NCI-H2081 (cell line): ENCODE measurements at places on chromosomes 7 and 10.

DNA sequence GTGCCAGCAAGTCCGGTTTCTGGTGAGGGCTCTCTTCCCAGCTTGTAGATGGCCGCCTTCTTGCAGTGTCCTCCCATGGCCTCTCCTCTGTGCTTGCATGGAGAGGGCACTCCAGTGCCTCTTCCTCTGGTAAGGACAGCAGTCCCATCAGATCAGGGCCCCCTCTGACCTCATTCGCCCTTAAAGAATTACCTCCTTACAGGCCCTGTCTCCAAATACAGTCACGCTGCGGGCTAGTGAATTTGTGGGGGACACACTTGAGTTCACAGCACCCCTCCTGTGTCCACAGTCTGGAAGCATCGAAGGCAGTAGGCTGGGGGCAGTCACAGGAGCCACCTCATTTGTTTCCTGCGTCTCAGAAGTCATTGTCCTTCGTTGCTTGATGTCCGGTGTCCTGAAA is 54.6 kb downstream of the LHPP start:
- DNase-seq, result no peak

DNA sequence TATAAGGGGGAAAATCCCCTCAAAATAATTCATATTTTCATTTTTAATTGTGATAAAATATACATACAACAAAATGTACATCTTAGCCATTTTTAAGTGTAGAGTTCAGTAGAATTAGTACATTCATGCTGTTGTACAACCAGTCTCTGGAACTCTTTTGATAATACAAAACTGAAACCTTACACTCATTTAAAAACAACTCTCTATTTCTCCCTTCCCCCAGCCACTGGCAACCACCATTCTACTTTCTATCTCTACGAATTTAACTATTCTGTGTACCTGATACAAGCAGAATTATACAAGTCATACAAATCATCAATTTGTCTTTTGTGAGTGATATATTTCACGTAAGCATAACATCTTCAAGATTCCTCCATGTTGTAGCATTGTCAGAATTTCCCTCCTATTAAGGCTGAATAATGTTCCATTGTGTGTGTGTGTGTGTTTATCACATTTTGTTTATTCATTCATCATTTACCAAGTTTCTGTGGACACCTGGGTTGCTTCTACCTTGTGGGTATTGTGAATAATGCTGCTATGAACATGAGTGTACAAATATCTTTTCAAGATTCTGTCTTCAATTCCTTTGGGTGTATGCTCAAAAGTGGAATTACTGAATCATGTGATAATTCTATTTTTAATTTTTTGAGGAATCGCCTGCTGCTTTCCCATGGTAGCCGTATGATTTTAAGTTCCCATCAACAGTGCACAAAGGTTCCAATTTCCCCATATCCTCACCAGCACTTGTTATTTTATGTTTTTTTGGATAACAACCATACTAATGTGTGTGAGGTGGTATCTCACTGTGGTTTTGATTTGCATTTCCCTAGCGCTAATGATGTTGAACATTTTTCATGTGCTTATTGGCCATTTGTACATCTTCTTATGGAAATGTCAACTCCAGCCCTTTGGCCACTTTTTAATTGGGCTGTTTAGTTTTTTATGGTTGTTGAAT is 4.7 kb upstream of the EBLN1 start:
- no peak for DNase-seq

DNA sequence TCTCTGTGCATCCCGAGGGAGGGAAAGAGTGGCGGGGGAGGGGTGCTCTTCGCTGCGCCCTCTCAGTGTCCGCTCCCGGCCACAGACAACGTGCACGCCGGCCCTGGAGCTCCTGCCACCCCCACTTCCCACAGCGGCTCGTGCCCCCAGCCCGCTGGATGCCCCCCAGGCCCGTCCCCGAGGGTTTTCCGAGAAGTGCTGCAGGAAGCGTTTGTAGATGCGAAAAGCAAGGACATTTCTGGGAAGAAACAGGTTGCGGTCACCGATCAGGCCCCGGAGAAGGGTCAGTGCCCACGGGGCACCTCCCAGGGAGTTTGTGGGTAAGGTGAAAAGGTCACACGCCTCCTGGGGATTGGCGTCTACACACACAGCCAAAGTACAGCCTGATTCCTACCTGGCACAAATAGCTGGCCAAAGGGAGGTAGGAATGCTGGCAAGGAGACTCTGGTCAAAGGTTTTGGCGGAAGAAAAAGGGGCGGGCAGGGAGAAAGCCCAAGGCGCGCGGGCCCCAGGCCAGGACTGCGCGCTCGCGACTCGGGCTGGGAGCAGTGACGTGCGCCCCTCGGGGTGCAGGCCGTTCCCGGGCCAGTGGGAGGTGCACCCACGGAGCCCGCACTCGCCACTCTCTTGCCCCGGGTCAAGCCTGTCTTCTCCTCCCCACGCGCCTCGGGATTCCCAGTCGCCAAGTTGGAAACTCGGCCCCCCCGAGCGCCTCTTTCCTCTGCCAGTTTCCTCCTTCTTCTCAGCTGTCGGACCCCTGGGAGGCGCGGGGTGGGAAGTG is 1.5 kb upstream of the NRP1 start:
- no peak for DNase-seq

- no peak for DNase-seq
Observed at GRCh38 chr7:94041529-94041928, 37.4 kb upstream of the BET1 start.

GRCh38 chr7:64873155-64873500 is 29.9 kb upstream of the ZNF273 start:
- DNase-seq, result no peak

- no peak for DNase-seq
Observed at GRCh38 chr7:148882841-148883265, 1.2 kb downstream of the EZH2 start.

DNA sequence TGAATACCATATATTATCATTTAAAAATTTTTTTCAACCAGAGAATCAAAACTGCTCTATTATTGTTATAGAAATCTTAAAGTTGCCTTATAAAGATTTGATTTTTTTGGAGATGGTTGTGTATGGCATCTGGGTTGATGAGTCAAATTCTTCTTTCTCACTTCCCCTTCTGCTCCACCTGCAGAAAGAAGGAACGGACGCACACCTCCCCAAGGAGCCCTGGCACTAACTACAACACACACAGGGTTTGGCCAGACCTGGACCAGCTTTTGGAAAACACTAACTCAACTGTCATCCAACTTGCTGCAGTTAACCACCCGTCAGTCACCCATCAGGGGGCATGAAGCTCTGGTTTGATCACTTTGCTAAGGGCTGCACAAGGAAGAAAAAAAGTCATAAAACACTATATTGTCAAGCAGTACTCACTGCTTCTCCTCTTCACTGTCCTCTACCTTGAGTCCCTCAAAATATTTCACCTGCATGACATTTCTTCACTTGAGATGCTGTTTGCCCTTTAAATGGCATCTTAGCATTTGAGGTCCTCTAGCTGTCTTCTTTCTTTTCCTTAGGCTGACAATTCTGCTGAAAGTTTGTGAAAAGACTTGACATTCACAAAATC is 266.7 kb upstream of the PHF14 start:
- no peak for DNase-seq

DNA sequence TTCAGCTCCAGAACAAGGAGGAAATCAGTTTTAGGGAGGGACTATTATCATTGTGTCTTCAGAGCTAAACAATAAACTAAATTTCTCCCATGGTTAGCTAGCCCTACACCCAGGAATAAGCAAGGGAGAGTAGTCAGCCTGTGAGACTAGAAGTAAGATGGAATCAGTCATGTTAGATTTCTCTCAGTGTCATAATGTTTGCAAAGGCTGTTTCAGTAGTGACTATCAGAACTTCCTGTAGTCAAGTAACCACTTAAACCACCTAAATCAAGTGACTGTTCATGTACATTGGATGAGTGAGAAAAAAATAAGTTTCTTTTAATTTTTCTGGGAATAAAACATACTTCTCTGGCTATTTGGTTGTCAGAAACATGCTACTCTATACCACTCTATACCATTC is 121.6 kb downstream of the KCND2 start:
- no peak for DNase-seq
